ENCODE measurements at places on chromosomes 2 and 18. TPM values are rescaled to one million over a fixed set of nuclear protein-coding genes. Genes with fewer than 3 reads are reported as not detected.
A peak's percentile ranks its signal among the peaks of the same experiment; 100 is the strongest.

Gene SERPINB8
- total RNA-seq: 18.4 TPM

DNA sequence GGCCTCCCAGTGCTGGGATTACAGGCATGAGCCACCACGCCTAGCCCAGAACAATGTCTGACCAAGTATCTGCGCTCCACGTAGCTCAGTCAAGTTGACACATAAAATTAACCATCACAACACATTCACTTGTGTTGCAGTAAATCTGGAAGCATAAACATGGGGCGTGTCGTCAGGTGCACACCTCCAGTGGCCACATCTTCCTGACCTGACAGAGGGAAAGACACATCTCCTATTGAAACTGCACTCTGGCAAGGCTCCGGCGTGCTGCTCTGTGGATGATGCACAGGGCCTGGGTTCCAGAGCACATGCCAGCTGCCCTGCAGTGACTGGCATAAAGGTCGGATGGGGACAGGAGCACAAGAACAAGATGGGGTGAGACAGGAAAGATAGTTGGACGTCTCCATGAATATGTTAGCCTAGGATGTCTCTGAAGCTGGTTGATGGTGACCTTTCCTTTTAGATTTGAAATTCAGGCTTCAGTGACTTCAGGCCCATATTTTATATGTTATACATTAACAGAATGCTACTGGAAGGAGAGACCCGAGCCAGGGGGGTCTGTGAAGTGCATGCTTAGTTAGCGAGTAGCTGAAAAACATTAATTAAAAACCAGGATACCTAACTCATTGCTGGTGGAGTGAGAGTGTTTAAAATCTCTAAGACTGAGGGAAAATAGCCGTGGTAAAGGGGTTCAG lies 10.9 kb downstream of the IMPA2 start:
- DNase-seq: no peak

DNA sequence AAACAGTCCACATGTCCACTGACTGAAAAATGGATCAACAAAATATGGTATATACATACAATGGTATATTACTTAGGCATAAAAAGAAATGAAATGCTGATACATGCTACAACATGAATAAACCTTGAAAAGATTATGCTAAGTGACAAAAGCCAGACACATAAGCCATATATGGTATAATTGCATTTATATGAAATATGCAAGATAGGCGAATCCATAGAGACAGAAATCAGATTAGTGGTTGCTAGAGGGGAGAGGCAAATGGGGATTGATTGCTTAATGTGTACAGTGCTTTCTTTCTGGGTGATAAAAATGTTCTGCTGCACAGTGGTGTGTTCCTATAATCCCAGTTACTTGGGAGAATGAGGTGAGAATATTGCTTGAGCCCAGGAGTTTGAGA lies 171.0 kb downstream of the CYP26B1 start:
- DNase-seq: no peak

- DNase-seq: no peak
Measured at GRCh38 chr2:37837628-37838328, 87.3 kb upstream of the RMDN2 start.

Gene CIB4
- total RNA-seq: not detected

- DNase-seq: no peak
Measured at GRCh38 chr2:178450524-178450773, 526 bp downstream of the PRKRA start.

- DNase-seq: no peak
Measured at GRCh38 chr2:17626986-17627385, 86.5 kb downstream of the VSNL1 start.

- no peak for DNase-seq
Measured at GRCh38 chr2:60394463-60394862, 159.0 kb downstream of the BCL11A start.

- DNase-seq: no peak
Measured at GRCh38 chr2:43758739-43759138, 15.1 kb upstream of the DYNC2LI1 start.

GRCh38 chr2:183186766-183187165 lies 62.5 kb downstream of the NUP35 start:
- no peak for DNase-seq

DNA sequence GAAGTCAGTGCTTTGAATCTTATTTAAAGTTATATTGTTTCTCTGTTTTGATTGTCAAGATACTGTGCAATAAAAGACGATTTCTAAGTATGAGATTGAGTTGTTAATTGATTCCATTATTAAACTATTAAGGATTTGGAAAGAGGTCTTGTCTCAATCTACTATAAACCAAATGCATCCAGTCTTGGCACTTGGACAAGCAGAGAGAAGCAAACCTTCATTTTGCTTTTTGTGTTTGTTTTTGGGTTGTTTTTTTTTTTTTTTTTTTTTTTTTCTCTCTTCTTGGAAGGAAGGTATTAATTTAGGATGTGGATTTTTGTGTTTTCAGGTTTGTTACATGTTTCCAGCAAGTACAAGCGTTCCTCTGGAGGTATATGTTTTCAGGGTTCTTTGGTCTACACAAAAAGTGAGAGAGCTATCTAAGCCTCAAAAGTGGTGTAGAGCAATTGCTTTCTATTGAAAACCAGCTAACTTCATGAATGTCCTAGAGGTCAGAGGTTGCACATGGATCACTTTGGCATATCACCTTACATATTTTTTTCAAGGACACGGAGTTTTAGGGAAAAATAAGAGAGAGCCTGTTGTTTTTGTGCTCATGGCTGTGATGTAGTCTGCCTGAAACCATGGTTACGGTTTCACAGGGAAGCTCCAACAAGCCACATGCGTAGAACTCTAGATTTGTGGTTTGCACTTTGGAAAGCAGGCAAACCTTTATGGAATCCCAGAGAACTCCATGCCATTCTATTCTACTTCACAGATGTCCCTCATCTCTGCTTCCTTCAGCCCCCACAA lies 1.8 kb downstream of the PRKCE start:
- DNase-seq: no peak

Gene MXD1
- 14.5 TPM for total RNA-seq

Gene ACOXL
- total RNA-seq: not detected

DNA sequence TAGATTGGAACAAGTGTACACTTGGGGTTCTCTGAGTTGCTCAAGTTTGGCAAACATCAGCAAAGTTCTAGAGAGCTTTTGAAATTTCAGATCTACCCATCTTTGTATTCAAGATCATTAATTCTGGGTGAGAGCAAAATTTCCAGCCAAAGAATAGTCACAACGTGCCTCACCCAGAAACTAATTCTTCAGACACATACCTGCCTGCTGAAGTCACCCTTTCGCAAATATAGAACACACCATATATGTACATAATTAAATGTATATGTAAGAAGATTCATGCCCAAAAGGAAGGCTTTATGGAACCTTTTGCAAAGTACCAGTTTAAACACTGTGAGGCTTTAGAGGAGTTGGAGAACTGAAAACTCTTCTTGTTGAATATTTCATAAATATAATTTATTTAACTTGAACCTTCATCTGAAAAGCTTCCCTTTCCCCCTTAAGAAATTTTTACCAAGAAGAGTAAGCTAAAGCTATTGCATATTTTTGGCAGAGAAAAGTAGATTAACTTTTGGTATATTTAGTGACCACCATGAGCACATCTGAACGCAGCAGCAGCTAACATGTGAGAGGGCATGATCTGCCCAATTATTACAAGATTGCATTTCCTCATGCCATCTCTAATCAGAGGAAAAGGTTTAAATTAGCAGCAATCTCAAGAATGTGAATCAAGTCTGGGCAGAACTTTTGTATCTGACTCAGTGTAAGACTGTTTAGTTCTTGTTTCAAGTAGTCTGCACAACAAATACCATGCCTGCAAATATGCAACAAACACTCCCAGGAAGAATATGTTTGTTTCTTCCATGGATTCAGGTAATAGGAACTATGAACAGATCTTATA lies 8.2 kb downstream of the RND3 start:
- DNase-seq: no peak

DNA sequence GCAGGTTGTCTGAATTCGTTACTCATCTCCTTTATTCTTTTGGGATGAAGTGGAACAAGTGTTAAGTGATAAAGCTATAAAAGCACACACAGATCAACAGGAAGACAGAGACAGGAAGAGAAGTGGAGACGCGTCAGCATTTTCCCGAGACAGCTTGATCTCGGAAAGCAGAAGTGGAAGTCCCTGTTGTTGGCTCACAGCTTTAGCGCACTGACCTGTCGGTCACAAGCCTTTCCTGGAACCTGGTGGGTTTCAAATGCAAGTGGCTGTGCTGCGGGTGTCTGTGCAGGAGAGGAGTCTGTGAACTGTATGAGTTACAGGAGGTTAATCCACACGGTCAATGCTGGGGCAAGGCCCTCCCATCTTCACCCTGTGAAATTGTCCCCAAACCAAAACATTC lies 116.6 kb upstream of the PELI1 start:
- no peak for DNase-seq

Gene BUB1
- 1.1 TPM for total RNA-seq

- no peak for DNase-seq
Measured at GRCh38 chr2:8590938-8591337, 90.9 kb upstream of the ID2 start.

DNA sequence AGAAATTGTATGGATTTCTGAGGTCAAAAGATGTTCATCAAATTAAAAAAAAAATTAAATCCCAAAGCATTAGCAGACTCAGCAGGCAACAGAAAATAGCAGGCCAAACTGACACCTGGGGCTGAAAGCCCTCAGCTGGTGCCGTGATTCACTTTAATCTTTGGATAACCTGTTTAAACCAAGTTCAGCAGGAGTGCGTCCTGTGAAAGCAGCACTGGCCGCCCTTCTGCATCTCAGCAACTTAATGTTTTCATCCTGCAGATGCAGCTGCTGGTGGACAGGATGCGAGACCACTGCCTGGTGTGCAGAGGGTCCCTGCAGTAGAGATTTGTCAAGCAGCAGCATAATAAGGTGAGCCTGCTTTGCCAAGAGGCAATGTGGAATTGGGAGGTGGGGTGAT lies 41.2 kb downstream of the CCDC68 start:
- DNase-seq: no peak

- DNase-seq: peak; percentile 72
Measured at GRCh38 chr2:55160422-55160821, 71.7 kb downstream of the CLHC1 start.

DNA sequence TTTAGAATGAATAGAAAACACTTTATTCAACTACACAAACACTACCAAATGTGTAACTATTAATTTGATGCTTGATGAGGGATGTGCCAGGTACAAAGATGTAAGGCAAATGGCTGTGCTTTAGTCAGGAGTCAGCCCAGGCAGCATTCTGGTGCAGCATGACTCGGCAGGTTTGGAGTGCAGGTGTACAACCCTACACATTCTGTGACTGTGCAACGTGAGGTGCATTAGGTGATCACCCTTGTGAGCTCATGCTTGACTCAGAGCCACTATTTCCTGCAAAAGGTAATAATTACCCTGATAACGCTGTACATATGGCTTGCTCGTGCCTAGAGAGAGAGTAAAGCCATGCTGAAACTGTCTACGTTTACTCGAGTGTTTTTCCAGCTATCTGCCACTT lies 288.7 kb upstream of the DSEL start:
- no peak for DNase-seq

DNA sequence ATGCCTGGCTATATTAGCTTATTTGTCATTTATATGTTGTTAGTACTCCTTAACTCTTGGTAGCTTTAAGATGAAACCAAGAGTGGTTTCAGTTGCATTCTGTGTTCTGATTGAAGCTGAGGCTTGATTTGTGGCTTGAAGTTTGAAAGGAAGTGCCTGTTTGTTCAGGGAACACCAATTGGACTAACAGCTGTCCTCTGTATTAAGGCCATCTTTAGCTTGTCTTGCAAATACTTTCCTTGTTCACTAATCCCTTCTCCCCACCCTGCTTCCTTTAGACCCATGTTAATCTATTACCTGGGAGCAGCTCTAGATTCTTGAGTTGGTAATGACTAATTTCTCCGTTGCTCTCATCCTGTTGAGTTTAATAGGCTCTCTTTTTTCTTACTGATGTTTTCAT lies 13.4 kb downstream of the ITGA6 start:
- DNase-seq: no peak

GRCh38 chr2:127704641-127705390 lies 3.5 kb downstream of the SFT2D3 start:
- DNase-seq: no peak

DNA sequence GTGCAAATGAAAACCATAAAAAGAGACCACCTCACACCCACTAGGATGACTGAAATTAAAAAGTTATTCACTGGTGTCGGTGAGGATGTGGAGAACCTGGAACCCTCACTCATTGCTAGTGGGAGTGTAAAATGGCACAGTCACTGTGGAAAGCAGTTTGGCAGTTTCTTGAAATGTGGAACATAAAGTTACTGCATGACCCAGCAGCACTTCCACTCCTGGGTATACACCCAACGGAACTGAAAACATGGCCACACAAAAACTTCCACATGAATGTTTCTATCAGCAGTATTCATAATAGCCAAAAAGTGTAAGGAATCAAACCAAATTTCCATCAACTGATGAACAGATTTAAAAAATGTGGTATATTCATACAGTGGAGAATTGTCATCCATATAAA lies 65.1 kb upstream of the SLC66A3 start:
- DNase-seq: peak; percentile 14

Gene SLC9A2
- total RNA-seq: 0.17 TPM

- no peak for DNase-seq
Measured at GRCh38 chr2:200056105-200056504, 100.7 kb downstream of the MAIP1 start.

GRCh38 chr2:59233920-59234319 lies 992.8 kb upstream of the FANCL start:
- no peak for DNase-seq

- DNase-seq: no peak
Measured at GRCh38 chr2:79223539-79223938, 64.0 kb upstream of the REG3A start.

Gene INPP4A
- total RNA-seq: 30.7 TPM

- no peak for DNase-seq
Measured at GRCh38 chr2:191049728-191050639, 36.0 kb upstream of the STAT1 start.

- no peak for DNase-seq
Measured at GRCh38 chr2:100606726-100607343, 44.0 kb downstream of the PDCL3 start.

DNA sequence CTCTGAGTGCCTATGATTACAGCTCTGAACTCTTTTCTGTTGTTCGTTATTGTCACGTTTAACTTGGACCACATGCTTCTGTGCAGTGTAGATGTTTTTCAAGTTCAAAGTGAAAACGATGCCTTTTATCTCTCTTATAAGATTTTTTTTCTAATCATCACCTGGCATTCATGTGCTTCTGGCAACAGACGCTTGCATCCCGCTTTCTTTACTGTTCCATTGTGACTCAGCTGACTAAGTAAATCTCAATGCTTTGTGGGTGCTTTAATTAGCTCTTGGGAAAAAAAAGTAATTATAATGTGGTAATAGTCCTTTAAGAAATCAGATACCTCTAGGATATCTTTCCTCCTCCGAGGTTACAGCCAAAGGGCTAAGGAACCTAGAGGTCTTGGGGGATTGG lies 31.2 kb upstream of the RMP24 start:
- DNase-seq: no peak

Gene PRKAG3
- total RNA-seq: not detected

Gene DPP10
- 3.3 TPM for total RNA-seq

All from esophagus muscularis mucosa (tissue), 4 donors.